NCI-H2107 (cell line): ENCODE measurements at places on chromosomes 12 and 14.

DNA sequence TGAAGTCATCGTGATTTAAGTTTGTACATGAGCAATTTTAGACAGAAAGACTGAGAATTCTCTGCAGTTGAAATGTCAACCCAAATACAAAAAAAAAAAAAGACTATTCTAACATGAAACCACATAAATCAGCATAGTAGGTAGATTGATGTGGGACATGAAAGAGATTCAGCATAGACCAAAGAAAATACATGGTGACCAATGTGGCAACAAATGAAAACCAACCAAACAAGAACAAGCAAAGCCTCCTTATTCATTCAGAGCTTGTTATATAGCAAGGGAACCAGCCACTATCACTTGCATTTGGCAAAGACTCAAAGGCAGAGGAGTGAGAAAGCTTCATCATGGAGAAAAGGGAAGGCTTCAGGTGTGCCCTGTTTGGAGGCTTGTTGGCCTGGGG, 144.4 kb upstream of the TMPO start:
- DNase-seq, result no peak

- no peak for DNase-seq
Observed at GRCh38 chr12:50542448-50542847, 37.7 kb downstream of the DIP2B start.

- no peak for DNase-seq
Observed at GRCh38 chr14:55248411-55248810, 22.8 kb upstream of the FBXO34 start.

- no peak for DNase-seq
Observed at GRCh38 chr12:117506333-117506732, 144.9 kb upstream of the NOS1 start.

GRCh38 chr12:47755655-47756562, 2.8 kb downstream of the RAPGEF3 start:
- no peak for DNase-seq

DNA sequence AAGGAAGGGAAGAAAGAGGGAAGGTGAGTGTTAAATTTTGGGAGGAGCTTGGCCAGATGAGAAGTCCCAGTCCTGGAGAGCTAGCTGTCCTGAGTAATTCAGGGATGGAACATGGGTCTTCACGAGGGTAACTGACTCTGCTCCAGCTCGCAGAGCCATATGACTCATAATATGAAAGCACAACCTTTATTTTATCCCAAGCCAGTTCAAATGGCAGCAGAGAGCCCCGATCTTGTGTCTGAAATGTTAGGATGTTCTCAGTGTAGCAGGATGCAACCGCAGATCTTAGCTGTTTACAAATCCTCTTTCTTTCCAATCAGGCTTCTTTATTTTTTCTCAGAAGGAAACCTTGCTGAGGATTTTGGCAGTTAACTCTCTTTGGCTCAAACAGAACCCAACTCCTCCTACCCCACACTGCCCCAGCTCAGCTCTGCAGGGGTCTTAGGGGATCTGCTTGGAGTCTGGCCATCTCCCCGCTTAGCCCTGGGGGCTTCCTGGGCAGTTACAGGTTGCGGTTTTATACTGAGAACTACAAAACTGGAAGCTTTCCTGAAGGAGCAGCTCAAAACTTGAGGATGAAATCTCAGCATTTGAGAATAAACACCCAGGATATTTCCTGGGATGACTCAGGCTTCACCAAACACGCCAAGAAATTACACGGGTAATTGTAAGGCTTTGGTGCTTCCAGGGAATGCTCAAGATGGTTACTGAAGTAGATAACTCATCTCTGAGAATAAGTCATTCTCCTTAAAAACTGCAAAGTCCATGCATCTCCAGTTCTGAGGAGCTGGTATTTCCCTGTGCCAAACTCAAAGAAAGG, 92.5 kb downstream of the VCPKMT start:
- DNase-seq, result no peak

DNA sequence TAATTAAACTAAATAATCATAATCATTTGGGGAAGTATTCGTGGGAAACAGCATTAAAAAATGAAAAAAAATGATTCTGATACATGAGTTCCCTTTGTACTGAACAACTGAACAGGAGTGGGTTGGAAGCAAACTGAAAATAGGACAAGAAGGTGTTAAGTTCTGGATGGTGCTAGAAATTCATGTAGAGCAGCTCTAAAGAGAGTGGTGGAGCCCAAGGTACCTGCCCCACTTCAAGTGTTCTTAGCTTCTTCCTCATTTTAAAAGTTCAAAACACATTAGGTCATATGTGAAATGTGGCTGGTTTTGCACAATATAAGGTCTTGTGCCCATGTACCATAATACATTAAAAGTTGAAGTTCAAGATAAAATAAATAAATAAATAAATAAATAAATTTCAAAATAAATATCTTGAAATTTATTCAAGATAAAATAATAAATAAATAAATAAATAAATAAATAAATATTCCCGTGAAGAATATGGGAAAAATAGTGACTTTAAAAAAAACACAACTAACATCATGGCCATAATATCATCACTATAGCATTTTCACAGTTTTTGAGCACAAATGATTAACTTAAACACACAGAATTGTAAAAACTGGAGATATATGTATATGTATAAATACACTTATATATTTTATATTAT, 191.5 kb upstream of the PRKD1 start:
- DNase-seq, result no peak

GRCh38 chr14:23804817-23805216, 148.8 kb upstream of the DHRS4 start:
- no peak for DNase-seq

GRCh38 chr12:108853981-108854446, 3.4 kb downstream of the SSH1 start:
- DNase-seq, result no peak
